Stimulated activated CD8-positive, alpha-beta memory T cell treated with anti-CD3 and anti-CD28 coated beads, Interleukin-15, amount 100 ng/mL, for 24 hours (primary cell): ENCODE measurements at places on chromosomes 3 and 15.

- DNase-seq: no peak
Observed at GRCh38 chr3:143367171-143367570, 247.6 kb downstream of the CHST2 start.

- DNase-seq: no peak
Observed at GRCh38 chr3:65685621-65686235, 353.0 kb downstream of the MAGI1 start.

GRCh38 chr3:32593903-32594525 is 23.4 kb upstream of the DYNC1LI1 start:
- DNase-seq: no peak

- DNase-seq: no peak
Observed at GRCh38 chr15:31111091-31111647, 9.6 kb upstream of the TRPM1 start.

DNA sequence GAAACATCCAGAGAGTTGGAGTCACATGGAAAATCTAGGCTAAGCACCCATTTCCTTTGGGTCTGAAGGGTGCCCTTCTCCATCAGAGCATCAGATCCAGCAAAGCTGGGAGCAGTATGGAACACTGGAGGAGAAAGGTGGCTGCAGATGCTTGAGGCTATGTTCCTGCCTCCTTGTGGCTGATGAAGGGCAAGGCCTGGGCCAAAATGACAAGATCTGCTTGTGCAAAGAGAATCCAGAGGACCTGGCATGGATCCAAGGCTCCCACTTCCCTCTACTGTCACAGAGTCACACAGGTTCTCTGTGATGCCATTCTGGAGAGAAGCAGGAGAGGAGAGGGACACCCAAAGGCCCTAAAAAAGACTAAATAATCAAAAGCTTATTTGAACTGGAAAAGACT is 9.2 kb upstream of the ATP8B4 start:
- no peak for DNase-seq

DNA sequence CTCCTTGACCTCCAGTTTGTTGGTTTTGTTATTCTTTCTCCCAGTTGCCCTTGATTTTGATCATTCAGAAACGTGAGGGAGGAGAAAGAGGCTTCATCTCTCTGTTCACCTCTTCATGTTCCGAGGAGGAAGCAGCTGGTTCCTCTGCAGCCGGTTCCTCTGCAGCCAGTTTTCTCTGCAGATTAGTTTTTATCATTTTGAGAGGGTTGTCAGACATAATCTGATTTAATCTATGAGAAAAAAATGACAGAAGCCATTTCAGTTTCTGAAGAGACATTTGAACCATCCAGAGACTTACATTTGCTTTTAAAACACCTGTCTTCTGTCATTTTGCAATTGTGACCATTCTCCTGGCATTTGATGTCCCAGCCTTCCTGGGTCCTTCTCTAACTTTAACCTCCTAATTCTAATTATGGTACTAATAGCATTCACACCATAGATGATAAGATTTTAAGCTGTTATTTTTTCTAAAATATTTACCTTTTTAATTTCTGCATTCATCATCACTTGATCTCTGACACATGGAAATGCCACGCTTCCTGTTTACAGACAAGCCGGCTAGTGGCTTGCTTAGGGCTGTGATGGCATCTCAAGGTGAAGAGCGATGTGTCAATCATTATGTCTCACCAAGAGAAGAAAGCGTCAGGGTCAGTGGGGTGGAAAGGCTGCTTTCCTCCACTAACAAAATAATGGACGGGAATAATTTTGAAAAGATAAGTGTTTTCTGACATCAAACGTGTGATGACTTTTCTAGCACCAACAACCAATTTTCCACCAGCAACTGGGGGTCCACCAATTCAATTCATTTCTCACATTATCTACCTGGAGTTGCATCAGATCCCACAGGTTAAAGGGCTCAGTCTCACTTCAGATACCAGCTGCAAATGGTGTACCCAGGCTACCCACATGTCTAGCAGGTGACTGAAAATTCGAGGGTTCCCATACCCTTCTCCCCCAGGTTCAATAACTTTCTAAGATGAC is 76.4 kb downstream of the CHRNA7 start:
- DNase-seq: no peak

DNA sequence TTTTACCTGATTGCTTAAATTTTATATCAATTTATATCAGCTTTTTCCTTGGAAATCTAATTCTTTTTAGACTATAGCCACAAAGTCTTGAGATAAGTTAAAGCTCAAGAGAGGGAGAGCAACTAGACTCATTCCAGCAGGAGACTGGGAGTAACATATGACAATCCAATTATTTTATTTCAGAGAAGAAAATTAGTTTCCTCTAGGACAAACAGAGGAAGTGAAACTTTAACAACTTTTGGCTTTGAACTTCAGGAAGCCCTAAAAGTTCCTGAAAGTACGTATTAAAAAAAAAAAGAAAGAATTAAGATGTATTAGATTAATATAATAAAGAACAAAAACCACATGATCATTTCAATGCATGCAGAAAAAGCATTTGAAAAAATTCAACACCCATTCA is 13.9 kb upstream of the UBE2E2 start:
- DNase-seq: no peak

DNA sequence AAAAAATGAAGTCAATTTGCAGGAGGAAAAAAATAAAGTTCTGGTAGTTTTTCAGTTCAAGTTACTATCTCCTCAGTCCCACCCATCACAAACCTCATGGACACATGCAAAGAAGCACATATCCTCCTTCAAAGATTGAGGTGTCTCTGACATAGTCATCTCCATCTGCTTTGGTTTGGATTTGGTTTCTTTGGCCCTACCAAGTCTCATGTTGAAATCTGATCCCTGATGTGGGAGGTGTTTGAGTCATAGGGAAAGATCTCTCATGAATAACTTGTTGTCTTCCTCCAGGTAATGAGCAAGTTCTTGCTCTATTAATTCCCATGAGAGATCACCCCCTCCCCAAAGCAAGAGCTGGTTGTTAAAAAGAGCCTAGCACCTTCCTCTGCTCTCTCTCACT is 446.8 kb downstream of the IGSF11 start:
- DNase-seq: no peak

DNA sequence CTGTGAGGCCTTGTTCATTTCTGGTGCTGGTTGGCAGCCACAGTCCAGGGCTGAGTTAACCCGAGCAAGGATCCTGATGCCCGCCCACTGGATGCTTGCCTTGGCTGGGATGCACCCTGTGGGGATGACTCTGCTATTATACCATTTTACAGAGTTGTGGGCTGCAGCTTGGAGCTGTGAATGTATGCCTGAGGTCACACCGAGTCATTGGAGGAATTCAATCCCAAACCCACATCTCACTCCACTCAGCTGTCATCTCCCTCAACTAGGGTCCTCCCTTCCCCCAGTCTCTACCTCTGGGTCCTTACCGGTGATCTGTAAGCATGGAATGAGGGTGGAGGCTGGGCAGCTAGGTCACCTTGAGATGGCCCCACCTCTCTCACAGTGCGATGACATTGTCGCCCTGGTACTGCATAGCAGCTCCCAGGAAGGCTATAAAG is 22.1 kb downstream of the MAPKAPK3 start:
- no peak for DNase-seq

- DNase-seq: no peak
Observed at GRCh38 chr3:138455801-138456716, 21.6 kb downstream of the ESYT3 start.
